Airway epithelial cell (primary cell): ENCODE measurements at places on chromosomes 2 and 18. TPM values are rescaled to one million over a fixed set of nuclear protein-coding genes. Genes with fewer than 3 reads are reported as not detected.

Gene FAM228A
- total RNA-seq: 0.28 TPM in 1 of 2 replicates, not detected in the other

Gene RUFY4
- total RNA-seq: not detected in 2 replicates

Gene GPAT2
- 0.63 and 1.6 TPM in 2 replicates for total RNA-seq

Gene SP140
- total RNA-seq: not detected in 2 replicates

Gene LIMS3
- 1.4 TPM in 1 of 2 replicates, not detected in the other for total RNA-seq

Gene RTP5
- not detected in 2 replicates for total RNA-seq

Gene MLPH
- total RNA-seq: 3.8 and 7.8 TPM in 2 replicates

Gene KIAA2012
- total RNA-seq: not detected in 2 replicates

Gene SNRNP27
- total RNA-seq: 40.1 and 44.8 TPM in 2 replicates

Gene POTEI
- total RNA-seq: not detected in 2 replicates

Gene TEX44
- total RNA-seq: not detected in 2 replicates

Gene GCC2
- total RNA-seq: 6.6 TPM in 2 replicates

Gene MRPL44
- 39.1 and 42.9 TPM in 2 replicates for total RNA-seq

Gene BCL2L11
- total RNA-seq: 3.5 and 4.4 TPM in 2 replicates

Gene TXNDC2
- 0.07 TPM in 1 of 2 replicates, not detected in the other for total RNA-seq

Gene CDH19
- 0.14 TPM in 1 of 2 replicates, not detected in the other for total RNA-seq

Gene SLC25A52
- not detected in 2 replicates for total RNA-seq

Gene MYO5B
- 26.8 and 39.6 TPM in 2 replicates for total RNA-seq

Gene KIF5C
- 0.07 TPM in 1 of 2 replicates, not detected in the other for total RNA-seq

Gene RIT2
- total RNA-seq: not detected in 2 replicates

Gene ATP9B
- total RNA-seq: 6.3 and 10.6 TPM in 2 replicates

Gene SLC16A14
- total RNA-seq: 2.4 and 3.7 TPM in 2 replicates

Gene GREB1
- total RNA-seq: 0.07 TPM in 1 of 2 replicates, not detected in the other

Gene TTN
- total RNA-seq: not detected in 2 replicates

Gene REG1B
- total RNA-seq: not detected in 2 replicates

Gene CGREF1
- 0.70 and 3.2 TPM in 2 replicates for total RNA-seq

Gene LAMA1
- total RNA-seq: 14.5 and 22.1 TPM in 2 replicates

Gene SMCHD1
- total RNA-seq: 15.0 and 24.1 TPM in 2 replicates

Gene CMPK2
- total RNA-seq: not detected in 2 replicates

Gene PLEKHB2
- 68.9 and 97.8 TPM in 2 replicates for total RNA-seq

Gene GULP1
- 3.0 and 5.4 TPM in 2 replicates for total RNA-seq

Gene DDX1
- 47.4 and 52.9 TPM in 2 replicates for total RNA-seq

Gene TSPYL6
- not detected in 2 replicates for total RNA-seq

Gene PSTPIP2
- total RNA-seq: 17.2 and 20.2 TPM in 2 replicates

Gene MEIS1
- total RNA-seq: 14.6 and 21.7 TPM in 2 replicates

Gene ACADL
- total RNA-seq: 0.28 TPM in 1 of 2 replicates, not detected in the other
